Activated T-cell treated with anti-CD3 and anti-CD28 coated beads for 4 hours (primary cell): ENCODE measurements at places on chromosomes 16 and 17.

DNA sequence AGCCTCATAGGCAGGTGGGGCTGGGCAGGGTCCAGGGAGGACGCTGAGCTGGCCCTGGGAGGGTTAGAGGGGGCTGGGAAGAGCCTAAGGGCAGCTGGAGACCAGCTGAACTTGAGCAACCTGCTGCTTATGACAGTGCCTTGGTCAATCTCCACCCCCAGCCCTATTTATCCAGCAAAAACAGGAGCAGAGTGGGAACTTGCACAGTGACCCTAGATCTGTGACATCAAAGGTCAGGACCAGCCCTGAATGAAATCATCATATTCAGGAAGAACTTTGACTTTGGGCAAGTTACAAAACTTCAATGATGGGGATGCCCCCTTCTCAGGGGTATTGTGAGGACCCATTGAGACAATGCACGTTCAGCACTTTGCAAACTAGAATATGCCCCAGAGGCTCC, 9.4 kb downstream of the CD300LF start:
- no peak for DNase-seq

DNA sequence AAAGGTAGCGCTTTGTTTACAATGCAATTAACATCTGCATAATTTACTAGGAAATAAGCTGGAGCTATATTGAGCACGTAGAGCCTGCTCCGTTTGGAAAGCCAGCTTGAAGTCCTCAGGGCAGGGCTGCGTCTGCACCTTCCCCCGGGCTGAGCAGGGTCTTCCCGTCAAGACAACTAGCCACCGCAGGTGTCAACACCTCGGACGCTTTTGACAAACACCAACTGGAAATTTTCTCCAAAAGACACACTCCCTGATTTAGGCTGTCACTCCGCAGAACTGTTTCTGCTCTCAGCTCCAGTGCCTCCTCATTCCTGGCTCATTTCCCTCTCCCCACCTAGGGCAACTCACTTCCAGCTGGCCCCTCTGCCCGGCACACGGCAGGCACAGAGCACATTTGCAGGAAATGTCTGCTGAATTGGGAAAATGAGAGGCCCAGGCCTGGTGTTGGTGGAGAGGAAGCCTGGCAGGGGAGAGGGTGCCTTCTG, 170.3 kb downstream of the MAF start:
- DNase-seq = no peak

GRCh38 chr17:15447928-15448579, 19.4 kb downstream of the CDRT4 start:
- DNase-seq = no peak

DNA sequence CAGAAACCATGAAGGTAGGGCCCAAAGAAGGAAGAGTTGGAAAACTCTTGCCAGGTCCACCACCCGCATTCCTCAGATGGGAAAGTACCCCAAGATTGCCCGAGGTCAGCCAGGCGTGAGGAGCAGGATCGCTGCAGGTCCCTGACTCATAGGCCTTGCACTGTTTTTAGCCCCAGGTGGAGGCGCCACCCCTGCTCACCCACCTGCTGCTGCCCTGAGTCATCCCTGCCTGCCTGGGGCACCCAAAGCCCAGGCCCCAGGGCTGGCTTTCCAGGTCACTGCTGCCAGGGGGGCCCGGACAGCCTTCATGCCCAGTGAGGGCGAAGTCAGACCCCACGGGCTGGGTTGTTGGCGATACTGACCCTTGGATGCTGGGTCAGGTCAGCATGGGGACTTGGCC, 100.9 kb downstream of the AMFR start:
- no peak for DNase-seq

GRCh38 chr17:65587534-65588180, 26.2 kb upstream of the AXIN2 start:
- no peak for DNase-seq

- no peak for DNase-seq
These were observed 59.1 kb downstream of the PRMT7 start for GRCh38 chr16:68369697-68370580.

- DNase-seq = no peak
These were observed 77.0 kb upstream of the ZNF423 start for GRCh38 chr16:49932946-49933345.

DNA sequence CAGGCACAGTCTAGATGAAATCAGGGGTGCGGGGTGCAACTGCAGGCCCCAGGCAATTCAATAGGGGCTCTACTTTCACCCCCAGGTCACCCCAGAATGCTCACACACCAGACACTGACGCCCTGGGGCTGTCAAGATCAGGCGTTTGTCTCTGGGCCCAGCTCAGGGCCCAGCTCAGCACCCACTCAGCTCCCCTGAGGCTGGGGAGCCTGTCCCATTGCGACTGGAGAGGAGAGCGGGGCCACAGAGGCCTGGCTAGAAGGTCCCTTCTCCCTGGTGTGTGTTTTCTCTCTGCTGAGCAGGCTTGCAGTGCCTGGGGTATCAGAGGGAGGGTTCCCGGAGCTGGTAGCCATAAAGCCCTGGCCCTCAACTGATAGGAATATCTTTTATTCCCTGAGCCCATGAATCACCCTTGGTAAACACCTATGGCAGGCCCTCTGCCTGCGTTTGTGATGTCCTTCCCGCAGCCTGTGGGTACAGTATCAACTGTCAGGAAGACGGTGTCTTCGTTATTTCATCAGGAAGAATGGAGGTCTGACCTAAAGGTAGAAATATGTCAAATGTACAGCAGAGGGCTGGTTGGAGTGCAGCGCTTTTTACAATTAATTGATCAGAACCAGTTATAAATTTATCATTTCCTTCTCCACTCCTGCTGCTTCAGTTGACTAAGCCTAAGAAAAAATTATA, 1.6 kb downstream of the HBA1 start:
- DNase-seq = no peak

DNA sequence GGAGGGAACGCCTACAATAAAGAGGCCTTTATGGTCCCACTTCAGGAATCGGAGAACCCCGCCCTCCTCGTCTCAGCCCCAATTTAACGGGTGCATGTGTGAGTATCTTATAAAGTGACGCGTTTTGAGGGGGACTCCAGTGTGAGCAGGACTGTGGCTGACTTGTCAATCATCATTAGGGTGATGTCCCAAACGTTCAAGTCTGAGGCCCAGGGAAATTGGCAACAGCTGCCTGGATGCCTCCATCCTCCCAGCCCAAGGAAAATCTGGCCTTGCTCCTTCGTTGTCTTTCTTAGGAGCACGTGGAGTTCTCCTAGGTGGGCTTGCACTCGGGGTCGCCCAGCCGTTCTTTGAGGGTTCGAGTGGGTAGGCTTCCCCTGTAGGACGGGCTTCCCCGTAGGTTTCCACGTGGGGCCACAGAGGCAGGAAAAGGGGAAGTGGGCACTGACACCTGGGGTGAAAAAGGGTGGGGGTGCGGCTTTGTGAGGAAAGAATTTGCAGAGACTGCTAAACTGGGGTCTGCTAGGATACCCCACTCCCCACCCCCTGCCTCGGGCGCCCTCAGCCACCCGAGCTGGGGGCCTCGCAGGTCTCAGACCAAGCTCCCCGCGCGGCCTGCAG, 561 bp upstream of the HERPUD1 start:
- DNase-seq = no peak

- no peak for DNase-seq
These were observed 32.2 kb upstream of the ABCA3 start for GRCh38 chr16:2372684-2373083.

DNA sequence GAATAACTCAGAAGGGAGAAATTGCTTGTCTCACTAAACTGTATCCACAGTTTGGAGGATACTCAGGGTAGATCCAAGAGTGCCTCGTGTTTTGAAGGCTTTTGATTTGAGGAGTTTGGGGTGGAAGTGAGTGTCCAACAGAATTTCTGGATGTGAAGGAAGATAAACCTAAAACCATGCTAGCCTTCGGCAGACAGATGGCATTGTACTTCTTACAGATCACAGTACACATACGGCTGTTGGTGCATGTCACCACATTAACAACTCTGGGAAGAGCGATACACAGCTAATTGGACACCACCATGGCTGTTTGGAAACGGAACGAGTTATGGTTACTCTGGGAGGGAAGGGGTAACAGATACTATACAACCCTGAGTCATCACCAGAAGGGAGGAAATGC, 420.4 kb downstream of the GRIN2A start:
- no peak for DNase-seq

DNA sequence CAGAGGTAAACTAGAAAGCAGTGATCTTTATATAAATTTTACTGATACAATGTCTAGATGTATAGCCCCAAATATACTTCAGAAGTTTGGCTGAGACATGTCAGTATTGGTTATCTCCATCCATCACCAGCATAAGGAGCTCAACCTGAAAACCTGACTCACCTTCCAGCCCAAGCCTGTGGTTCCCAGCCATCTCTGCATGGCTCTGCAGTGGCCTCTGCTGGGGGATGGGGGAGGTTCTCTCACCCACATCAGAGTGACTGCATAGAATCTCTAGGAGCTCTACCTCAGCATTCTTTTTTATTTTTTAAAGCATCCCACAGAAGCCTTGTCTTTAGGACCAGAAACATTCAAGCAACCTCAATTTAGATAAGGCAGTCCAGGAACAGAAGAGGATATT, 27.3 kb downstream of the USP7 start:
- peak; percentile 72 for DNase-seq

- peak; percentile 26 for DNase-seq
These were observed at the start of gene METRNL for GRCh38 chr17:83079352-83079747. METRNL (plus strand) TSS chr17:83079609; CDS start chr17:83079816, 207 bp downstream.

- no peak for DNase-seq
These were observed 10.2 kb downstream of the SOCS7 start for GRCh38 chr17:38361694-38362465.

GRCh38 chr17:17700251-17700969, 19.2 kb downstream of the RAI1 start:
- DNase-seq = no peak

GRCh38 chr17:76834870-76835269, 33.3 kb upstream of the MGAT5B start:
- no peak for DNase-seq

GRCh38 chr17:63911657-63912100, 621 bp upstream of the CSHL1 start:
- peak; percentile 62 for DNase-seq

DNA sequence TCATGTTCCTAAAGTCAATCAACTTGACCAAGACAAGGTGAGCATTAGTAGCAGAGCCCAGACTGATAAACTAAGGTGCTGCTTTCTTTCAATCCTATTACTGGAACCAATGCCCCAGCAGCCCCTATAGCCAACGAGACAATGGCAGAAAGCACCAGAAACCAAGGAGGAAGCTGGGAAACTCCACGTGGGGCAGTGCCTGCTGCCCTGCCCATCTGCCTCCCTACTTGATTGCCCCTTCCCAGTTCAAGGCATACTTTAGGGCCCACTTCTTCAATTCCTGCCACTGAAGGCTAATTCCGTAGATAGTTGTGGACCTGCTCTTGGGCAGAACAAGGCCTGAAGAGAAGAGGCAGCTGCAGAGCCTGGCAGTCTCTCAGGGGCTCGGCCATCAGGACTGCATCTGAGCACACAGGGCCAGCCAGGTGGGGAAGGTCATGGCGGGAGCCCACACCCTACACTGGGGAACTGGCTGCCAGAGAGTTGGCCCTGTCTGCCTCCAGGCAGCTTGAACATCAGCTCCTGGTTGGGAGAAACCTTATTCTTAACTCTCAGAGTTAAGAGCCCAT, 30.9 kb downstream of the WSB1 start:
- DNase-seq = no peak

DNA sequence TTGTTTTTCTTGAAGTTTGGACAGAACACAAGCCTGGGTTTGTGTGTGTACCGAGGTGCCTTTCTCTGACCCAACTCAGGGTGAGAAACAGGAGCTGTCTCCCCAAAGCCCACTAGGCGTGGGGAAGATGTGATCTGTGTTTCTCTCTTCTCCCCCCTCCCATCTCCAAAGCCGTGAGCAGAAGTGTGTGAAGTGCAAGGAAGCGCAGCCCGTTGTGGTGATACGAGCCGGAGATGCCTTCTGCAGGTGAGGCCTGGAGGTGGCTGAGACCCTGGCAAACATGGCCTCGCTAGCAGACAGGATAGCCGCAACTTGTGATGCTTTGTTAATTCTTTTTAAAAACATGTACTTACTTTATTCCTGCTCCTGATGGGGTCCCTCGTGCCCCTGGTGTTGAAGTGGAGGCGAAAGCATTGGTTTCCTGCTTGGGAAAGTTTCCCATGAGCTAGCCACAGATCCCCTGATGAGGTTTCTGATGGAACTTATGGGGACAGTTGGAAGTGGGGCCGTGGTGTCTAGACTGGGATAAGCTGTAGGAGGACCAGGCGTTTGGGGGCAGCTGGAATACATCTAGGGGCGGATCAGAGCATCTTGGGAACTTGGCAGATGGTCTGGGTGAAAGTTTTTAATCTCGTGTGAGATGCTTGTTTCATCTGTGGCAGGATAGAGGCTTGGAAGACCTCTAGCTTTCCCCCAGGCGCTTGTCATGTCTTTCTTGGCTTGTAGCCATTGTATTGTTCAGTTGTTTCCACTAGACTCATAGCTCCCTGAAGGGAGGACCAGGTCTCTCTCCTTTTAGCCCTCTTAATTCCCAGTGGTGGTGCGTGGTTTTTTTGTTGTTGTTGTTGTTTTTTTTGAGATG, 893 bp downstream of the CTU2 start:
- no peak for DNase-seq

- DNase-seq = no peak
These were observed 35.9 kb downstream of the RANBP10 start for GRCh38 chr16:67770346-67770991.

DNA sequence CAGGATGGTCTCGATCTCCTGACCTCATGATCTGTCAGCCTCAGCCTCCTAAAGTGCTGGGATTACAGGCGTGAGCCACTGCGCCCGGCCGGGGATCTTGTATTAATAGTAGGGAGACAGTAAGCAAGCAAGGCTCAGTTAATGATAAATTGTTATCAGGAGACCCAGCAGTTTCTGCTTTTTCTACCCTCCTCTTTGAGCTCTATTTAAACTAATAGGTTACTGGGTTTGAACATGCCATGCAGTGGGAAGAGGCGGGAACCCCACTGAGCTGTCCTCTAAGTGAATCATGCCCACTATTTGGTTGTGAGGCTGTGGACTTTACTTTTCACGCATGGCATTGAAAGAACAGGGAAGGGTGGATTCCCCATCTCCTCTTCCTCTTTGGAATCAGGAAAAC, 223.9 kb downstream of the WWOX start:
- no peak for DNase-seq

- no peak for DNase-seq
These were observed 715.7 kb upstream of the SOX9 start for GRCh38 chr17:71405101-71405500.

DNA sequence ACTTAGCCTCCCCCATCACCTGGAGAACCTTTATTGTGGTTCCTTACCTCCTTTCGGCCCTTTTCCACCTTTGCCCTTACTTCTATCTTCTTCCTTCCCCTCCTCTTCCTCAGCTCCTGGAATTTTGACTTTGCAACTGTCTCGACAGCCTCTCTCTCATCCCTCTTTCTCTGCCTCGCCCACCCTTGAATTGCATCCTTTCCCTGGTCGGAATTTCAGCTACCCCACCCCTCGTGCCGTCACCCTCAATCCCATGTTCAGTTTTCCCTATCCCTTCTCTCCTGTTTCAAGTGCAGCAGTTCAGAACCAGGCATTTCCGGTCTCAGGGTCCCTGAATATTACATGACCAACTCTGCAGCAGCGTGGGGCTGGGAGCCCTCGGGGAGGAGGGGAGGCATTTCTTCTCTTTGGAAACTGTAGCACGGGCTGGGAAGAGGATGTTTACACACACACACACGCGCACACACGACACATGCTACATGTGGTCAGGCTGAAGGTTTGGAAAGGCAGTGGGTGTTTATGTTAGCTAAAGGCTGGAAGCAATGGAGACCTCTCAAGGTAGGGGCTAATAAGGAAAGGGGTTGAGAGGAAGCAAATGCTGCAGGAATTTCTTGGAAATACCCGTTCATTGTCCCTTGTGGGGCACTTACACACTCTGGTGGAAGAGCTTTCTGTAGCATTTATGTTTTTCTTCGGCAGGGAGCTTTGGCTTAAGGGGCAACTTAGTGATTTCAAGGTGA, 971 bp downstream of the MINK1 start:
- no peak for DNase-seq

GRCh38 chr17:27458524-27458908, 2.3 kb downstream of the KSR1 start:
- no peak for DNase-seq
